Stimulated activated CD4-positive, alpha-beta T cell treated with anti-CD3 and anti-CD28 coated beads, TNF-alpha, amount 100 ng/mL, for 48 hours (primary cell): ENCODE measurements at places on chromosomes 2 and 18.

DNA sequence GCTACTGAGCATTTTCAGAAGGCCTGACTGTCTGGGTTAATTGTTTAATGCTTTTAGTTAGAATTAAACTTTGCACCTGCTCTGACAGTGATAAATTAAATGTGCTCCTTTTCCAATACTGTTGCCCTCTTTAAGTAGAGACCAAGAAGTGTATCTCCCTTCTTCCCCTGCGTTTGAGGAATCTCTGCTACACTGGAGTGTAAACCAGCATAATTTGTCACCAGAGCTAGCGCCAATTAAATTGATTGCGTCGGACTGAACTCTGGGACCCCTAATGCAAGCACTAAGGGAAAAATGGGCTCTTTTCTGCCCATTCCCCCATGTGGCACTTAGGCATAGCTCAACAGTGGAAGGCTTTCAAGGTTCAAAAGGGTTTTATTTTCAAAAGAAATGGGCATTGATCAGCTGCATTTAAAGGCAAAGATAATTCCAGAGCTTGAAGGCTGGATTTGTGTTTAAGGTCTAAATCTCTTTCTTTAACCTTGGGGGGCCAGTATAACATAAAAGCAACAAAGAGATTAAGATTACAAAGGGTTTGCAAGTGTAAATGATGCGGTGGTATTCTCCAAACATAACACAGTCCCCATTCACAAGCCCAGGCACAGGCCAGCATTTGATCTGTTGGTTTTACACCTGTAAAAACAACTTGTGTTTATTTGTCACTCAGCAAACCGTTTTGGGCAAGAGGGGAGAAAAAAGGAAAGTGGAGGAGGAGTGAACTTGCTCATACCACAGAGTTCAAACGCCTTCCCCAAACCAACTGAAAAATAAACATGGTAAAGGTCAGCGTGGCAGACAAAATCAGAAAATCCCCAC lies 427.6 kb downstream of the BCL11A start:
- DNase-seq, result no peak

DNA sequence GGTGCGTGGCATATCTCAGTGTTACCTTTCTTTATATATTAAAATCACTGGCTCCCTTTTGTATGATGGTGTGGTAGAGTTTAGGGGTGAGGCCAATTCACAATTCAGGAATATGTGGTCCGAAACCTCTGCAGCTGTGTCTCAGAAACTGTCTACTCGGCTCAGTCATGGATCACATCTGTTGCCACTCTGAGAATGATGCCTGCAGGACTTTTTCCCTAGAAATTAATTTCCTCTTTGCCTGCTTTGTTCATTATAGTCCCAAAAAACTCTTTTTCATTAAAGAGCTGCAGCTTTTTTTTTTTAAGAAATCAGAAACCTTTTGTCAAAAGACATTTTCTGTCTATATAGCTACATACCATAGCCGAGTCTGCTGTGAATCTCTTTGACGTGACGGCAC lies 104.9 kb upstream of the NFATC1 start:
- DNase-seq, result no peak

DNA sequence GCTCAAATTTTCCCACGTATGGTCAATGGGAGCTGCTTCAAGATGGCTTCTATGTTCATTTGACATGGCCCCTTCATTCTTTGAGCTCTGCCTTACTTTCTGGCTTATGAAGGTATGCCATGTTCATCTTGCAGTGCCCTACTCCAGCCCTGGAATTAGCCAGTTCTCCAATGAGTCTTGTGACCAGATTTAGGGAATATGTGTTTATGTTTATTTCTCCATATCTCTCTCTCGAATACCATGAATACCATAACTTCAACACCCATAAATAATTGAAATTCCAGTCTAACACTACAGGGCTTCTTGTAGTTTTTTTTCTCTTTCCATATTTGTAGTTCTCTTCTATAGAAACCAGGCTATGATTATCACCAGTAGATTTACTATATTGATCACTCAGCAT lies 39.7 kb downstream of the EPB41L5 start:
- no peak for DNase-seq

- no peak for DNase-seq
These were observed 177.2 kb upstream of the RAB6C start for GRCh38 chr2:129802290-129802689.

DNA sequence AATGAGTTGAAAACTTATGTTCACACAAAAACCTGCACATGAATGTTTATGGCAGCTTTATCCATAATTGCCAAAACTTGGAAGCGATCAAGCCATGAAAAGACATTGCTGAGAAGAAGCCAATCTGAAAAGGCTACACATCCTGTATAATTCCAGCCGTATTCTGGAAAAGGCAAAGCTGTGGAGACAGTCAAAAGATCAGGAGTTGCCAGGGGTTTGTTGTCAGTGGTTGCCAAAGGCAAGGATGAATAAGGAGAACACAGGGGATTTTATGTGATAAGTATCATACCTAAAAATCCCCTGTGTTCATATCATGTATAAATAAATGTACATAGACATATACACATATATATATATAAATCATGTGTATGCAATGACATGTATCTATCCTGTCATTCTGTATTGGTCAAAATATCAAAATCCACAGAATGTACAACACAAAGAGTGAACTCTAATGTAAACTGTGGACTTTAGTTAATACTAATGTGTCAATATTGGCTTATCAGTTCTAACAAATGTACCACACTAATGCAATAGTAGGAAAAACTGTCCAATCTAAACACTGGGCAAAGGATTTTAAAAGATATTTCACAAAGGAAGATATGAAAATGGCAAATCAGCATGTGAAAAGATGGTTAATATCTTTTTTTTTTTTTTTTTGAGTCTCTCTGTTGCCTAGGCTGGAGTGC lies 75.8 kb downstream of the PTRHD1 start:
- DNase-seq, result no peak

- peak; percentile 32 for DNase-seq
These were observed 26.8 kb downstream of the AAK1 start for GRCh38 chr2:69616755-69617154.

DNA sequence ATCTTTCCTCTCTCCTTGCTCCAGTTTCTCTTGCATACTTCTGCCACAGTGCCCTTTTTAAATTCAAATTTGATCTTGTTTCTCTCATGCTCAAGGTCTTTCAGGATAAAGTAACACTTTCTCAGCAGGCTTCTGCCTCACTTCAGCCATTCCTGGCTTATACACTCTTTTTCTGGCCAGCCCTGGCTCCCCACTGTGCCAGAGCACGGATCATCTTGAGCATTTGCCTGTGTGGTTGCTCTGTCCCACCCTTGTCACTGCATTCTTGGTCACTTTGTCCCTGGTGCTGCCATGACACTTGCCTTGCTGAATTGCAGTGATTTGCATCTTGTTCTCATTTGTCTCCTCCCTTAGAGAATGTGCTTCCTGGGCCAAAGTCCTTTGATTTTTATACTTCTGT lies 634.3 kb downstream of the TMEM182 start:
- DNase-seq, result no peak

DNA sequence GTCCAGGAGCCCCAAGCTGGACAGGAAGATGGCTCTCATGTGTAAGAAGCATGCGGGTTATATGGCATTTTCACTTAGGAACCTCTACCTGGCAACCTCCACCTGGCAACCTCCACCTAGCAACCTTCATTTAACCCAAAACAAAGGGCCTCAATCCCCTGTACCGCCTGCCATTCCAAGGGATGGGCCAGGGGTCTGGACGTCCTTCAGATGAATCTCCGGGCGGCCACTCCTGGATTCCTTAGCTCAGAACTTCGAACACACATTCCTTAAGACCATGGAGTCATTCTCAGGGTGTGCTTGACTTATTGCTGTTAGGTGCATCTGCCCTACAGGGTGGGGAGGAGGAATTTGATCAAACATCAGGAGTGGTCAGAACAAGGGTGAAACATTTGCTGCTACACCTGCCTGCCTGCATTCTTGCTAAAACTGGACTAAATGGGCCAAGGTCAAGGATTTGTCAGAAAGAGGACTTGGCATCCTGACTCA lies 277.6 kb downstream of the PHLPP1 start:
- DNase-seq, result no peak

DNA sequence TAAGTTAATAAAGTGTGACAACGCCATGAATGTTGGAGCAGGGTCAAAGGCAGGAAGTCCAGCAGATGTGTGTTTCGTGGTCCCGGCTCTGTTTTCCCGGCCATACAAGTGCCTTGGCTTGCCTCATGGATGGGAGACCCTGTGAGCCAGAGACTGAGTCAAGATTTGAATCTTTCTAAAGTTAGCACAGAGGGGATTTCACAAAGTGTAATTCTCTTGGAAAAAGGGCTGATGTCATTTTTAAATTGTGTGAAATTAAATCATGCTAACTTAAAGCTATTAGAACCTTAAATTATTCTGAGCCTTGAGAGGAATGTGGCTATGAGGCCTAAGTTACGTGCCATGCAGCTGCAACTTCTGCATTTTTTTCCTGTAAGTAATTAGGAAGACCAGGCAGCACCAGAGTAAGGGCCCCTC lies 38.3 kb upstream of the RALBP1 start:
- no peak for DNase-seq

- peak; percentile 21 for DNase-seq
These were observed at the start of gene GLI2 for GRCh38 chr2:120735746-120736170. TSS of gene GLI2 (plus strand) at chr2:120735868. CDS start at chr2:120797321, 61,453 bp downstream.

- DNase-seq, result no peak
These were observed 33.5 kb downstream of the MGAT5 start for GRCh38 chr2:134287323-134287722.
